ENCODE measurements at places on chromosomes 6 and 20.

GRCh38 chr6:139713900-139714506 is 339.6 kb upstream of the CITED2 start:
- no peak for DNase-seq

DNA sequence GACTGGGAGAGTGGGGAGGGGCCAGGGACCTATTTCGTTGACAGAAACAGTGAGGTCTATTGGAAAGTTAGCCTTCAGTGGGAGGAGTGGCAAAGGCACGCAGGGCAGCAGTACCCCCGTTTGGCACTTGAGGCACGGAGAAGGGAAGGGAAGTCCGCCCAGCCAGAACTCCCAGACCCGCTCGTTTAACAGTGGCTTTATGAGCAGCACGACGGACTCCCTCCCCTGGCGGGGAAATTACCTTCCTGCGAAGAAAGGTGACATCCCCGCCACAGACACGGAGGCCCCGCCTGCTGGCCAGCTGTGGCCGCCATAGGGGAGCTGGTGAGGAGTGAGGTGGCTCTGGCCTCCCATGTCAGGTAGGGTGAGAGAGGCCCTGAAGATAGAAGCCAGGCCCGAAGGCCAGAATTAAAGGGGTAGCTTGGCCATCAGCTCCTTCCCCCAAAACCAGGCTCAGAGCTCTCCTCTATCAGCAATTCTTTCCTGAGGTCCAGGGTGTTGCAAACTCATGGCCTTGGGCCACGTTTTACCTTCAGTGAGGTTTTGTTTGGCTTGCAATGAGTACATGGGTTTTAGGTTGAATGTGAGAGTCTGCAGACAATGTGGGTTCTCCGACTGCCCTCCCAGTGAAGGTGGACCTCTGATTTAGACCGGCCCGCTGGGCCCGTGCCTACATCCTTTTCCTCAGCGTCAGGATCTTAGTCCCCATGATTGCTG is 123.7 kb downstream of the MRPL14 start:
- DNase-seq, result no peak

DNA sequence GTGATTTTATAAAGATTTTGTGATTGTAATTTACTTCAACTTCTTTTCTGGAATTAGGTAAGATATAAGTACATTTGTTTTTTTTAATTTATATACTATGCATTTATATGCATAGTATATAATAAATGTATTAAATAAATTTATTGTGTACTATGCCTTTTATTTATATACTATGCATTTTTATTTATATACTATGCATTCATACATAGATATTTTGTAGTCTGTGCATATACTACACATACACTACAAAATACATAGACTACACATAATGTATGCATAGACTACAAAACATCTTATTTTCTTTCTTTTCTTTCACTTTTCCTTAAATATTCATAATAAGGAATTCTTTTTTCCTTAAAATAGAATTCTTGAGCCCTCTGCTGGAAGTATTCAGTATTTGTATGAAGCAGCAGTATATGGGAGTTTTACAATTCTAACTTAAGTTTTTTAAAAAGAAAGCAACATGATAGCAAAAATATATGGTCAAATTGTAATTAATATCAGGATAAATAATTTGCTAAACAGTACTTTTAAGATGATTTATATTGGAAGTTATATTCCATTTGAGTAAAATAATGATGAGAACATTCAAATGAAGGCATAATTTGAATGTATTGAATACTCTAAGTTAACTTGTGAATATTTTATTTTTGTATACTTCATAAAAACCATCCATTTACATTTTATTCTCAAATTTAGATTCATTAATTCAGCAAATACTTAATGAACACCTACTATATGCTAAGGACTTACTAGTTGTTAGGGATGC is 129.3 kb downstream of the KLHL32 start:
- DNase-seq, result no peak

- DNase-seq, result no peak
These were observed 214.6 kb upstream of the CNR1 start for GRCh38 chr6:88380618-88381288.

- no peak for DNase-seq
These were observed 149.7 kb downstream of the CDK19 start for GRCh38 chr6:110665600-110665999.

DNA sequence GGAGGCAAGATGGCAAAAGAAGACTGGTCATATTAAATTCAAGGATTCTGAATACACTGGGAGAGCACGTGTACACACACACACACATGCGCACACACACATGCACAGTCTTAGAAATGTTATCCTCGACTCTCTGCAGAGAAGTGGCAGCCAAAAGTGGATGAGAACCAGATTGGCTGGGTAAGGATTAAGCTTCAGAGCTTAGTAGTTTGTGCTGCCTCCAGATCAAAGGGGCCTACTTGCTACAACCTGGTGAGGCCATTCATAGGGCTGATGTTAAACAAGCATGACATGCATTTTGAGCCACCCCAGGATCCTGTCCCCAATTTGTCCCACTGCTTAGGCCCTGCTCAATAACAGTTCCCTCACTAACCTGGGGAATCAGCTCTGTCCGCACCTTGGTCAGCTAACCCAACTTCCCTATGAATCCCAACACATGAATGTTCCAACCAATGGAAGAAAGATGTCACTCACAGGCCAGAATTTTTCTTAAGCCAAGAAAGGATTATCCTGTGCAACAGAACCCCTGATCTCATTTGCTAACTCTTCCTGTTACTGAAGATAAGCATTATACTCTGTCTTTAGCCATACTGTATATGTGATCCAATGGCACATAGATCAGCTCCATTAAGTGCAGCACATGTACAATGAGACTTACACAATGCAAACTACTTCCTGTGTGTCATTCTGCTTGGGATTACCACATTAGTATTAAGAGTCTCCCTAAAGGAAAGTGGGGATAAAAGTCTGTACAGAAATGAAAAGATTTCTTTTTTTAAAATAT is 31.0 kb downstream of the TOMM6 start:
- DNase-seq, result no peak

DNA sequence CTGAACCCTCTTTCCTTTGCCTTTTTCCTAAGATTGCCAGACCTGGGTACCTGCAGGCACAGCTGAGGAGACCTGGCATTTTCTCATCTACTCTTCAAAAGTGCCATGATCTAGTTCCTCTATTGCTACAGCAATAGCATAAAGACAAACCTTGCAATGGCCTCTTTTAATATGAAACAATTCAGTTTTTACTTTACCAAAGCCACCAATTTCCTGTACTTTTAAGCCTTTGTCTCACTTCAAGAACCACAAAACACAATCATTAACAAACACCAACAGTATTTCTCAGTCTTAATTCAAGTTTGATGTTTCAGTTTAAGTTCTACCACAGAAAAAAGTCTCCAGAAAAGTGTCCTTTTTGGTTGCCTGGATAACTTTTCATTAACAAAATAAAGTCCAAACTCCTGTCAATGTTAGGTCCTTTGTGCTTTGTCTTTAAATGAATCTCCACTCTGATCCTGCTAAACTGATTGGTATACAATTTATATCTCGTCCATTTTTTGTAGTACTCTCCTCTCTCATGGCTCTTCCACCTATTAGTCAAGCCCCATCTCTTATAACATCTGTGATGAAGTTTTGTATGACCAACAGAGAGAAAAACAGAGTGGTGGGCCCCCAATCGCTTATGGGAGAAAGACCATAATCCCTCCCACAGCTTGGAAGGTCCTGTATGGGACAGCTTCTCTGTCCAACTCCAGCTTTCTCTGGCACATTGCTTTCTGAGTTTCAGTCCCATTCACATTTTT is 50.5 kb upstream of the THEMIS start:
- no peak for DNase-seq

- DNase-seq, result no peak
These were observed 100.4 kb downstream of the AFG1L start for GRCh38 chr6:108395297-108395696.

Measured in activated naive CD4-positive, alpha-beta T cell (primary cell).